ENCODE measurements at places on chromosomes 7 and 10. TPM values are rescaled to one million over a fixed set of nuclear protein-coding genes. Genes with fewer than 3 reads are reported as not detected.

Gene HNRNPH3
- 103 TPM for total RNA-seq

Gene SFXN2
- 9.8 TPM for total RNA-seq

Gene PPP3CB
- 52.9 TPM for total RNA-seq

Gene COL17A1
- 30.6 TPM for total RNA-seq

Gene CH25H
- 0.25 TPM for total RNA-seq

Gene SPDYE2B
- 10.6 TPM for total RNA-seq

Gene GFRA1
- 17.7 TPM for total RNA-seq

Gene IFT22
- 47.4 TPM for total RNA-seq

Gene PDGFA
- total RNA-seq: 13.8 TPM

Gene IGFBP3
- 79.8 TPM for total RNA-seq

Gene CCDC172
- 31.4 TPM for total RNA-seq

Gene FBXO24
- 74.5 TPM for total RNA-seq

Gene EVX1
- 0.25 TPM for total RNA-seq

Gene SLC26A3
- total RNA-seq: 1.1 TPM

Gene SLC26A4
- 0.79 TPM for total RNA-seq
